ENCODE measurements at places on chromosomes 1 and 21.

DNA sequence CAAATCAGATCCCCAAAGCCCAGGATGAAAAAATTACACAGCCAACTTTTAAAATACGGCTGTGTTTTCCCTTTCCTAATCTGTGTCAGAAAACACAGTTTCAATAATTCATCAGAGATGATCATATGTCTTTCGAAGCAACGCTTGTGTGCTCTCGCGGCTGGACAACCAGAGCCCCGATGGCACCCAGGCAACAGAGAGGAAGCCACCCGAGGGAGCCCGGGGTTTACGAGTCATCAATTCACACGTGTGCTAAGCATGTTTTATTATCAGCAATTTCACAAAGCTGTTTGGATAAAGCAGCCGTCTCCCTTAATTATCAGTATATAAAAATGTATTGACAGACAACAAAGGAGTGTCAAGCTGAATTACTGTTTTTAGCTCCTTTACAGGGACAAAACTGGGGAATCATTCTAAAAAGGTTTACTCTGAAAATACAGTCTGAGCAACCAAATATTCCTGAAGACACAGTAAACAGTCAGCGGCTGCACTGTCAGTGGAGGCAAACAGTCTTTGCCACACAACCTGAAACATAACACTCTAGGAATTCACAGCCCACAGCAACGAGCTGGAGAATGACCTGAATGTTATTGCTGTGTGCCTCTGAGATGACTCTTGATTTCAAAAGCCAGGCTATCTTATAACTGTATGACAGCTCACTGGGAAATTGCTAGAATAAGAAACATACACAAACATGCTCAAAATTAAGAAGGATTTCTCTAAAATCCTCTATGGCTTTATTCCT is 201.0 kb downstream of the SIPA1L2 start:
- DNase-seq = no peak

DNA sequence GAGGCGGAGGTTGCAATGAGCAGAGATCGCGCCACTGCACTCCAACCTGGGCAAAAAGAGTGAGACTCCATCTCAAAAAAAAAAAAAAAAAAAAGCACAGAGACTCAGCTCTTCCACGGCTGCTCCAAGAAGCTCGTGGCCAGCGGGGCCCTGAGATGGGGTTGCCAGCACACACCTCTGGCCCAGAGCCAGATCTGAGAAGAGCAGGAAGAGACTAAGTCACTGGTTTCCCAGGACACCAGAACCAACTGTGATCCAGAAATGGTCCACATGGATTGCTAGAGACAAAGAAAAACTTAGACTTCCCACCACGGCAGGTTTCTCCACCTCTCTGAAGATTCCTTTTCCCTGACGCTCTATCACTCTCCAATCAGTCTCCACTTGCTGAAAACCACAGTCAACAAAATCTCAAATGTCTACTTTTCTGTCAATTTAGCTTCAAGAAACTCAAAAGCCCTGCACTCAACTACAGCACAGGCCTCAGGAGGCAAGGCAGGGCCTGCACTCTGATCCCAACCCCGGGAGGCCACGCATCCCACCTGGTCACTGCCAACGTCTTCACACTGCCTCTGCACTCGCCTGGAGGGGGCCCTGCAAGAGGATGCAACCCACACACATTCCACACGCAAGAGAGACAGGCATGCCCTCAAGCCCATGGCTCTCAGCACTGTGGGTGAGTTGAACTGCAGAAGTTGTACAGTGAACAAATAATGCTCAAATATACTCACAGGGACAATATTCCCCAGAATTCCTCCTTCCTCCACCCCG is 79.0 kb downstream of the NPHP4 start:
- DNase-seq = no peak

DNA sequence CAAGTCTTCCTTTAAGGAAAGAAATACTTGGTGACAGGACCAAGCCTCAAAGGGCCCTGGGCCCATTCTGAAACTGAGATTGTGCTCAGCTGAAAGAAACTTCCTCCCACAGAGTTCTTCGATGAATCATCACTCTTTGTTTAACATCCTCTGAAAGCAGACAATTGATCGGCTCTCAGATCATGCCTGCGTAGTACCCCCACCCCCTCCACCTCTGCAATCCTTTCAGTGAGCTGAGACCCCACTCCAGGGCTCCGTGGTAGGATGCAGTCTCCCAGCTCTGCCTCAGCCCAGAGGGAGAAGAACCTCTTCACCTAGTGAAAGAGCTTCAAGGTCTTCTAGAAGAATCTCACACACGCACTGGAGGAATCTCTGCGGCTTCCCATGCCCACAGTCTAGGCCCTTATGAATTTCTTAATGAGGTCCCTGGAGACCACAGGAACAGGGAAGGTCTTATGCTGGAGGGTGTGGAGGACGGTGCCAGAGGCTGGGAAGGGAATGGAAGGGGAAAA is 104.9 kb upstream of the SOD1 start:
- no peak for DNase-seq

GRCh38 chr1:220691053-220691684 is 1.0 kb downstream of the C1orf115 start:
- no peak for DNase-seq

- no peak for DNase-seq
These were observed 105.4 kb downstream of the UBE2U start for GRCh38 chr1:64308866-64309265.

DNA sequence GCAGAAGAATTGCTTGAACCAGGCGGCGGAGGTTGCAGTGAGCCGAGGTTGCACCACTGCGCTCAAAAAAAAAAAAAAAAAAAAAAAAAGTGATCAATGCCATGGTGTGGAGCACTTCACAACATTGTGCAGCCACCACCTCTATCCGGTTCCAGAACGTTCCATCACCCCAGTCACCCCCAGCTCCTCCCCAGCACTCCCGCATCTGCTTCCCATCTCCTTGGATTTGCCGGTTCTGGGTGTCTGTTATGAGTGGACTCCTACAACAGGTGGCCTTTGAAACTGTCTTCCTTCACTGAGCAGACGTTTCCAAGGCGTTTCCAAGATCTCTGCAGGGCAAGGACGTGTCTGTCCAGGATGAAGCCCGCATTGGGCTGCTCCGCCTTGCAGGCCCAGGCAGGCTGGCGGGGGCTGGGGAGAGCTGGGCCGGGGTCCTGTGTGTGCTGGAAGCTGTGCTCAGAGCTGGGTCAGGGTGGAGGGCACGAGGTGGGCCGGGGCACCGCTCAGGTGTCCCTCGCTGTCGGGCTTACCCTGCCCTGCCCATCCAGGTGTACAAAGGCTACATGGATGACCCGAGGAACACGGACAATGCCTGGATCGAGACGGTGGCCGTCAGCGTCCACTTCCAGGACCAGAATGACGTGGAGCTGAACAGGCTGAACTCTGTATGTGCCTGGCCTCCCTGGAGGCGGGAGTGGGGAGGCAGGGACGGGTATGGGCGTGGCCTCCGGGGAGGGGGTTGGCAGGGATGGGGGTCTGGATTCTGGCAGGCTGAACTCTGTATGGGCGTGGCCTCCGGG is 14.9 kb upstream of the LRRC3 start:
- no peak for DNase-seq

GRCh38 chr1:116540088-116540487 is 30.7 kb downstream of the CD58 start:
- no peak for DNase-seq

GRCh38 chr1:58754683-58755467 is 29.0 kb downstream of the JUN start:
- DNase-seq = no peak

GRCh38 chr1:84344286-84344685 is 42.8 kb downstream of the SAMD13 start:
- DNase-seq = no peak

- no peak for DNase-seq
These were observed 338 bp downstream of the ACAP3 start for GRCh38 chr1:1307261-1307922.
